ENCODE measurements at places on chromosomes 5 and 9. TPM values are rescaled to one million over a fixed set of nuclear protein-coding genes. Genes with fewer than 3 reads are reported as not detected.

DNA sequence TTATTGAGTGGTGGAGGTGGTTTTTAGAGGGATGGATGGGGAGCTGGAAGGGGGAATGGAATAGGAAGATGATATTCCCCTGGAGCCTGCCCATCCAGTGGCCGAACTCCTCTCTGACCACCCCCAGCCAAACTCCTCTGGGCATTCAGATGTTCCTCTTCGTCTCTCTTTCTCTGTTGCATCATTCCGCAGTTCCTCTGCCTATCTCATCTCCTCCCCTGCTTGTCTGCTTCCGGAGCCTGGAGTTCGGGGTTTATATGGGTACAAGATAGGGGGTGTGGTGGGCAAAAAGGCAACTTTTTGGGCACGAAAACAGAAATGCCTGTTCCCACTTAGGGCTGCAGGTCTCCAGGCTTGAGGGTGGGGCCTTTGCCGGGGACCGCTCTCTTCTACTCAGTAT lies 12.2 kb upstream of the CDK5RAP2 start:
- DNase-seq, result no peak

- DNase-seq, result no peak
These were observed 27.1 kb upstream of the ZBTB43 start for GRCh38 chr9:126777733-126778132.

DNA sequence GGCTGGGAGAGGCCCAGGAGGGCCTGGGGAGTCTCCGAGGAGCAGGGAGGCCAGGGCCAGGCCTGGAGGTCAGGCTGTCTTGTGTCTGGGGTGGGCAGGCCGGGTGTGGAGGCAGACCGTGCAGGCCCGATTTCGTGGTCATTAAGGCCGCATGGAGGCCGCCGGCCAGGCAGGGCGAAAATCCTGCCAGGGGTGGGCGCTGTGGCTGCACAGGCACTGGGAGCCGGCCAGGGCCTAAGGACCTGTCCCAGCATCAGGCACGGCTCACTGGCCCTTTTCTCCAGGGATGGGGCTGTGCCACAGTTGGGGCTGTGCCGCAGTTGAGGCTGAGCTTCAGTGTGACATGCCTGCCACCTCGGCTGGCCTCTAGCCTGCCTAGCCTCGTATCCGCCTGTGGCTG lies 35.9 kb downstream of the ASS1 start:
- DNase-seq, result no peak

DNA sequence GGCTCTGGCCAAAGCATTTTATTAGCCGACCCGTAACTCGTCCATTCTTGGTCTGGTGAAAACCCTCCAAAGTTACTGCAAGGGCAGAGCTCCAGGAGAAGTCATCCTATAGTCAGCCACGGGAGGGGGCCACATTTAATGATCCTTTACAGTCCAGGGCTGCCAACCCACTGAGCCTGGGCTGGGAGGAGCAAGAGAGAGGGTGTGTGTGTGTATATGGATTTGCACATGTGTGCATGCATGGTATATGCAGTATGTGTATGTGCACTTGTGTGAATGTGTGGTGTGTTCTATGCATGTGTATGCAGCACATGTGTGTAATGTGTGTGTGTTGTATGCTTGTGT lies 4.2 kb upstream of the RASGEF1C start:
- no peak for DNase-seq

DNA sequence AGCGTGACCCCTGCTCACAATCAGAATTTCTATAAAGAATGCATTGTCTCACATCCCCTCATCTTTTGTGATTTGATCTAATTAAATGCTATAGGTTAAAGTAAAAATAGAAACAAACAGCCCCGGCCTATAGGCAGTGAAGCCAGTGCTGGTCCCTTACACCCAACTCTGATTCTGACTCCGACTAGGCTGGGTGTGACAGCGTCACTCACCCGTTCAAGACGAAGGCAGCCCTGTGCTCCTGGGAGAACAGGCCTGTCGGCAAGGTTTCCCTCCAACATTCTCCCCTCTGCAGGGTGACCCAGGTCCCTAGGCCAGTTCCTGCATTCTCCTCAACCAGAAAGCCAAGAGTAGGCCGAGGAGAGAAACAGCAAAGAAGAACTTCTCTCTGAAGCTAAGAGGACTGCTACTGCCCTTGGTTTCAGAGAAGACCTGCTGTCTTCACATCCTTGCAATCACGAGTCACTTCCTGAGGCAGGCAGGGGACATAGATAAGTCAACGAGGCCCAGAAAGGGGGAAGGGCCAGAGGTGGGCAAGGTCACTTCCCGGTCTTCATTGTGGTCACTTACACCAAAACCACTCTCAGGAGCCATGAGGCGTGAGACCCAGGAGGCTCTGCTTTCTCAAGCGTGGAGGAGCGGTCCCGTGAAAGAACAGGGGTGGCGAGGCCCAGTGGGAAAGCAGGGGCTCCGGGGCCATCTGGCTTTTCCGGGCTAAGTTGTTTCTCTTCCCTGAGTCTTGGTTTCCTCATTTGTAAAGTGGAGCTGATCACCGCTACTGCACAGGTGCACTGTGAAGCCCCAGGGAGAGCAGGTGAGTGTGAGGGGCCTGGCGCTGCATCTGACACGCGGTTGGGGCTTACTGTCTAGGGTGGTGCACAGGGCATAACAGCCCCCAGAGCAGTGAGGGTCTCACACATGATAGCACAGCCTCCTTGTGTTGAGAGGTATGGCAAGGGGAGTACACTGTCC lies 200.8 kb downstream of the CRB2 start:
- no peak for DNase-seq

DNA sequence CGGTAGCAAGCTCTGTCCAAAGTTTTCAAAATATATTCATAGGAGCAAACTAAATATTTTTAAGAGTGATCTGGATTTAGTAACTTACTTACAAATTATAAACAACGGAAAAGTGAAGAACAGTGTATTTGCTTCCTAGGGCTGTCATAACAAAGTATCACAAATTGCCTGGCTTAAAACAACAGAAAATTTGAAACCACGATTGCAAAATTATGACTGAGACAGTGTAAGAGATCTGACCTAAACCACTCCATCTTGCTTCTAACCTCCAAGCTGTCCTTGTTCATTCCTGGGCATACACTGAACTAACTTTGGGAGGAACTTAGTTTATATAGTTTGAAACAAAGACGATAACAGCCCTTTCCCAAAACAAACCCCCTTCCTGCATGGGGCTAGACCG lies 202.0 kb upstream of the CDH6 start:
- DNase-seq, result peak; percentile 16

DNA sequence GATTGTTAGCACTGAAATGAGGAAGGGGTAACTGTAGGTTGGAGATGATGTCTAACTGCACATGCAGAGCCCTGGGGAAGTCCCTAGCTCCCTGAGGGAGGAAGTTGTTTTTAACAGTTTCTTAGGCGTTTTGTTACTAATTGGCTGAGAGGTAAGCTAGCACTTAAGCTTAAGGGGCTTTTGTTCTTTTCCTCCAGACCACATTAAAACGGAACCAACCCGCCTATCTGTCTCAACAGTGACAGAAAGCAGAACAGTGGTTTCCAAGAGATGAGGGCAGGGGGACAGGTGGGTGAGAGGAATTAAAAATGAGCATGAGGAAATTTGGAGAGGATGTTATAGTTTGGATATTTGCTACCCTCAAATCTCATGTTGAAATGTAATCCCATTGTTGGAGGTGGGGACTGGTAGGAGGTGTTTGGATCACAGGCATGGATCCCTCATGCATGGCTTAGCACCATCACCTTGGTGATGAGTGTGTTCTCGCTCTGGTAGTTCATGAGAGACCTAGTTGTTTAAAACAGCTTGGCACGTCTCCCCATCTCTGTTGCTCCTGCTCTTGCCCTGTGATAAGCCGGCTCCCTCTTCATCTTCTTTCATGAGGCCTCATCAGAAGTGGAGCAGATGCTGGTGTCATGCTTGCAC lies 38.9 kb downstream of the LYRM7 start:
- no peak for DNase-seq

DNA sequence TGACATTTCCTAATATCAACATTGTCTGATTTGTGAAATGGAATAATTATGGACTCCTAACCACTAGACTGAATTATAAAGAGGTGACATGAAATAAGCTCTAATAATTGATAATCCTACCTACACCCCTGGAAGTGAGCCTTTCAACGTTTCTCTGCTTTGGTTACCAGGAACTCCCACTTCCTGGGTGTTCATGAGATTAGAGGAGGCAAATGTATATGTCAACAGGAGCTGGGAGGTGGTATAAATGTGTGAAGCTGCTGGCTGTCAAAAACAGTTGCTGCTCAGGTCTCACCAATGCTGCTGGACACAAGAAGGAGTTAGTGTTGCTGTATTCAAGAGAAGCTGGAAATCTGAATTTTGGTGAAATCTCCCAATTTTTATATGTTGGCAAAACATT lies 96.8 kb downstream of the CAMK4 start:
- no peak for DNase-seq

- no peak for DNase-seq
These were observed 6.0 kb downstream of the RALGDS start for GRCh38 chr9:133114886-133115603.

DNA sequence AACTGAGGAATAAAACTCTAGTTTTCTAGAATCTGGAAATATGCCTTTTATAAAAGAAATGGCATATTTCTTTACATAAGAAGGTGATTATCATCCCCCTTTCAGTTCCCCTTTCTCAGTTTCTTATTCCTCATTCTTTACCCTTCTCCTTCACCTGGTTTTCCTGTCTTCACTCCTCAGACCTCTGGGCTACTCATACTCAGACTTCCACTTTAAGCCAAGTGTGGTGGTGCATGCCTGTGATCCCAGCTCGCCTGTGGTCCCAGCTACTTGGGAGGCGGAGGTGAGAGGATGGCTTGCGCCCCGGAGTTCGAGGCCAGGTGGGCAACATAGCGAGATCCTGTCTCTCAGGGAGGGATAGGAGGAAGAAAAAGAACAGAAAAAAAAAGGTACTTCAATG lies 57.2 kb downstream of the RANBP6 start:
- no peak for DNase-seq

DNA sequence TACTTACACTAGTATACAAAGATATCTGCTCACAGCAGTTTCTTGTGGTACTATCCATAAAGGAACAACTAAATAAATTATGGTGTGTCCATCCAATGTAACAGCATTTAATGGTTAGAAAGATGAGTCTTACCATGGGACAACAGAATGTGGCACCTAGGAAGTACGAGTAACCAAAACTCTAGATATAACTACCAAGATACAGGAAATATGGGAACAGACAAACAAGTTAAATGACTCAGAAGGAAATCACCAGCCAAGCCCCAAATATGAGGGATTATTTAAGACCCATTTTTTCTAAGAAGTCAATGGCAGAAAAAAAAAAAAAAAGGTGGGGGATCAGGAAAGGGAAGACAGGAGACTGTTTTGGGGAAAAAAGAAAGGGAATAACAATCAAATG lies 294.8 kb downstream of the PRELID2 start:
- DNase-seq, result no peak

- DNase-seq, result no peak
These were observed 213.0 kb downstream of the FSTL4 start for GRCh38 chr5:133399247-133399891.

DNA sequence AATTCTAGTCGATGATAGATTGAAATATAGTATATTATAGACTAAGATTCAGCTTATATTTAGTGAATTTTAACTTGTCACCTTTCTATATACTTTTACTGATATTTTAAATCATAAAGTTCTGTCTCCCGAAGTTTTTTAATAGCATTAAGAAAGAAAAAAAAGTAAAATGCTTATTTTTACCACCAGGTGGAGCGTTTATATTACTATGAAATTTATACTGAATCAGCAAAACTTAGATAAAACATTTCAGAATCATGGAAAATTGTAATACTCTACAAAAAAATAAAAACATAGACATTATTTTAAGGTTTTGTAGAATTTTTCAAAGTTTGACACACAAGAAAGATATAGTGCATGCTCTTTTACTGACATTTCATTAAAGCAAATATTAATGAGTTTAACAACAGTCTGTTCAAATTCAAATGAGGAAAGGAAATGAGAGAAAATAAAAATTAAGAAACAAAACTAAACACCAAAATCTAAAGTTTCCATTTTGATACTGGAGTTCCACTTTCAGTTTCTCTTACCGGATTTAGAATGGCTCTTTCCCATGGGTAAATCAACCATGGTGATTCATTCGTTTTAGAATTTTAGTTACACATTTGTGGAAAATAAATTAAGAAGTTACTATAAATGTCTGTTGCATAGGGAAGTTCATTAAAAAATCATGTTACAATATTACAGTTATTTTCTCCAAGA lies 1035.3 kb downstream of the CDH12 start:
- peak; percentile 42 for DNase-seq

DNA sequence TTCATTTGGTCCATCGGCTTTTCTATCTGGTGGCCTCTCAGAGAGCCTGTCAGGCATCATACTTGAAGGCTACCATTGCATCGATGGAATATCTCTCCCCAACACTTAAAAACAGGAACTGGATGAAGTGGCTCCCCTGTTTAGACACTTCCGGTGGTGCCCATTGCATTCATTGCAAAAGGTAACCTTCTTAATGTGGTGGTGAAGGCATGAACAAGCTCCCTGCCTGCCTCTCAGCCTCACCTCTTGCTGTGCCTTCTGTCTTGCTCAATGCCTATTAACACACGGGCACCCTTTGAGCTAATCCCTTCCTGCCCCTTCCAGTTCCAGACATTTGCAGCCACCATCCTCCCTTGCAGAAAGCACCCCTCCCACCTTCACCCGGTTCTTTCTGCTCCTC lies 233.1 kb upstream of the MSX2 start:
- DNase-seq, result no peak

DNA sequence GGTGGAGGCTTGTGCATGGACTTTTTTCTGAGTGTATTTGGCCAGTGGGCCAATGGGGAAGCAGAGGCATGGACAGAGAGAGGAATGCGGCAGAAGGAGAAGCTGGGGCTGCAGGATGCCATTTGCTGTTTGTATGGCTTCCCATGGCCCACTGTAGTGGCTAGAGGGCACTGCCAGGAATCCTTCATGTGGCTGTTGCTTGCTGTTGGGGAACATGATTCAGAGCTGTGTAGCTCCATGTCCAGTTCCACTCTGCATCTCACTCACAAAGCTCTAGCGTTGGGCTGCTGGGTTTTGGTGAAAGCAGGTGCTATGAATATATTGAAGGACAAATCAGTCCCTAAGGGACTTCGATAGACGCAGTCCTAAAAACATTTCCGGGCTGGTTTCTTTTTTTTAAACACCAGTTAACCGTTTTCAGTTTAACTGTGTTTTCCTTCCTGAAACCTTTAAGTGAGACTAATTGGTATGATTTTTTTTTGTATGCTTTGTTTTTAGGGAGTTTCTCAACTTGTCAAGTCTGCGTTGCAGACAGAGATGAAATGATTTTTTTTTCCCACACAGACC lies 51.3 kb downstream of the SLC22A5 start:
- no peak for DNase-seq

GRCh38 chr9:5945112-5945511 lies 54.4 kb downstream of the MLANA start:
- no peak for DNase-seq

The PKD2L2 gene
- 0.05 TPM for polyA plus RNA-seq

The PHF19 gene
- 21.6 TPM for polyA plus RNA-seq

The ALAD gene
- polyA plus RNA-seq, result 26.6 TPM

The C1QTNF2 gene
- polyA plus RNA-seq, result 1.1 TPM

The BDP1 gene
- 11.7 TPM for polyA plus RNA-seq

The IFNA7 gene
- polyA plus RNA-seq, result not detected

The SEMA5A gene
- 3.1 TPM for polyA plus RNA-seq

The GMCL2 gene
- not detected for polyA plus RNA-seq

The CLK4 gene
- 12.6 TPM for polyA plus RNA-seq

The PDZD2 gene
- 9.2 TPM for polyA plus RNA-seq

The C8G gene
- polyA plus RNA-seq, result 1.4 TPM

The LCN15 gene
- polyA plus RNA-seq, result not detected

All from lung (tissue), 17 donors.